ENCODE measurements at places on chromosomes 7 and 10.

GRCh38 chr10:122243550-122243949 lies 27.5 kb upstream of the BTBD16 start:
- DNase-seq: no peak

GRCh38 chr10:79431428-79431827 lies 14.0 kb downstream of the ZCCHC24 start:
- DNase-seq: no peak

DNA sequence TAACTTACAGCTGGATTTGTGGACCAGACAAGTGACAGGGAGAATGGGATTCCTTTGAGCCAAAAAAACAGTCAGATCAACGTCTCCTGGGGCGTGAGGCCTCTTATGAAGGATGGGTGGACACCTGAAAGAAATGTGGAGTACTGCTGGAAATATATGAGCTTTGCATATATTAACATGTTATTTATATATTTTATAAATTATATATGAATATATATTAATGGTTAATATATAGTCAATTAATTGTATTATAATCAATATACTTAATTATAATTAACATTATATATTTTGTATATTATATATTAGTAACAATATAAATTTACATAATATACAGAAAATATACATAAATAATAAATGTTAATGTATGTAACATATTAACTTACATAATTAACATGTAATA lies 57.5 kb downstream of the CACNB2 start:
- DNase-seq: no peak

DNA sequence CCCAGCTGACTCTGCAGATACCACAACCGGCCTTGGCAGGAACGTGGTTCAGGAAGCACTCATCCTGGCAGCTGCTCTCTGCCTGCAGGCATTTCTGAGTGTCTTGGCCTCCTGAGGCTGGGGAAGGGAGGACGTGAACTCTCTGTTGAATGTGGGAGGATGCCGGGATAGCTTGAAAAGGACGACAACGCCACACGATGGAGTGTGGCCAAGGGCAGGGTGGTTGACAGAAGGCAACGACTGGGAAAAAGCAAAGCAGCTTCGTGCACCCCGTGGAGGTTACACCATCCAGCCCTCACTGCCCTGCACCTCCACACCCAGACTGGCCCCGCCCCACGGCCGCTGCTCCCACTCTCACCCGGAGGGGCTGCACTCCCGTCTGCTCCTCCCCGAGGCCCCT lies 466.1 kb upstream of the FOXK1 start:
- no peak for DNase-seq

GRCh38 chr7:44549457-44549856 lies 8.3 kb upstream of the NPC1L1 start:
- no peak for DNase-seq

GRCh38 chr7:40587419-40587818 lies 452.6 kb downstream of the SUGCT start:
- no peak for DNase-seq

DNA sequence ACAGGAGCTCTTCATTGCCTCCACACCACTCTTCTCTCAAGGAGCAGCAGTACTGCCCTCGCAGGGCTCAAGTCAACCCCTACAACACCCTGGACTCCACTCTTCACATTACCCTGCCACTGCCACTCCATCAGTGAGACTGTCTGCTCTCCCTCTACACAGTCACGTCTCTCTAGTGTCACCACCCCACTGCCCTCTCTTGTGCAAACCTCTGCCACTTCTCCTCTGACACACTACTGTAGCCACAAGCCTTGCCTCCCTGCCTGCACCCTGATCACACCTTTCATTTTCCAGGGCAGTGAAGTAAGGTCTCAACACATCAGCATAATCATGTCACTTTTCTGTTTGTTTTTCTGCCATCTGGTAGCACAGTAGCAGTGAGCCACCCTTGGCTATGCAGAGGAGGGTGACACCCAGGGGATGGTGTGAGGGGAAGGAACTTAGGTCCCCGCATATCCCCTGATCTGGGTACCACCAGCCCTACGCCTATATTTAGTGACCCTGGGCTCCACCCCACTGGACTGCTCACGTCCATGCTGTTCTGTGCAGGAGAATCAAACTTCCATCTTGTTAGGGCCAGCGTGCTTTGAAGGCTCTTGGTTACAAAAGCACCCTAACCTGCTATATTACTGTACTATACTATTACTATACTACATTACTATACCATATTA lies 1.6 kb downstream of the C10orf143 start:
- no peak for DNase-seq

DNA sequence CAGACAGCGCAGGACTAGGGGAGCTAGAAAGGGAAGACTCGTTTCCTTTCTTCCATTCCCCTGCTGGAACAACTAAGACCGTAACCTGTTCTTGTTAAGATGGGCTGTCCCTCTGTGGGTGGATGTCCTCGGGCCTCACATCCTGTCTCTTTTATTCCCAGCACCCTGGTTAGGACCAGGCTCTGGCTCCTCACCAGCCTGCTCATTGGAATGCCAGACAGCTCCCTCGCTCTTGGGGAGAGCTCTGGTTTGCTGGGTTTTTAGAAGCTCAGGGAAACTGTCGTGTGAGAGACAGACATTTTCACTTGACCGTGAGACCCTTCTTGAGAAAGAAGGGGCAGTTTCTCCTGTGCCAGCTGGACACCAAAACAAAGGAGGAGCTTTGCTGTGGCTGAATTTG lies 58.1 kb upstream of the HABP2 start:
- no peak for DNase-seq

GRCh38 chr7:149166142-149166541 lies 18.9 kb downstream of the ZNF398 start:
- no peak for DNase-seq

Data from Panc1 (cell line).